ENCODE measurements at places on chromosomes 13 and 19.

DNA sequence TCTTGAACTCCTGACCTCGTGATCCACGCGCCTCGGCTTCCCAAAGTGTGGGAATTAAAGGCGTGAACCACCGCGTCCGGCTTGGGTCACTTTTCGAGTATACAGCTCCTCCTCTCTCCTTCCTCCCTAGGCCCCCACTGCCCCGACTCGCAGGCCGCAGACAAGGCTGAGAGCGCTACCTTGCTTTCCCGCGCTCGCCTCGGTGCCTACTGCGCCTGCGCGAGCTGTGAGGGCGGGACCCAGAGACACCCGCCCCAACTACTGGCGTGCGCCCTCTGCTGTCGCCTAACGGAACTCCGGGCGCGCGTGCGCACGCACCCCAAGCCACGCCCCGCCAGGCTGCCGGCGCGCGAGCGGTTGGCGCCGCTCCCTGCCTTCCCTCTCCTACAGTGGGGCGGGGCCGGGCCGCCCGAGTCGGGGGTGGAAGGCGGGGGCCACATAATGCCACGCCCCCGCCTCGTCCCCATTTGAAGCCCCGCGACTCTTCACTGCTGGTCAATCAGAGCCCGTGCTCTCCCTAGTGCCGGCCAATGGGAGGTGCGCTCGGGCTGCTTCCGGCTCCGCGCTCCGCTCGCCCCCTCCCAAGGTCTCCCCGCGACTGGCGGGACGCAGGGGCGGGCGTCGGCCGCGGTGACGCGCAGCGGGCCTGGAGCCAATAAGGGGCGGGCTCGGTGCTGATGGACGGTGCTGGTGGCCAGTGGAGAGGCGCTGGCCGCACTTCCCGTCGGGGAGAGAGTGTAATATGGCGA lies at the start of gene RAB8A:
Gene RAB8A, plus strand, starts transcription at position 730 of the 749 bp plus-strand sequence. Its CDS starts 13 bp downstream, at position 743.
- DNase-seq, result peak; percentile 97

- DNase-seq, result peak; percentile 11
These were observed 727 bp downstream of the CNMD start for GRCh38 chr13:52738719-52739467.

GRCh38 chr19:49758292-49758691 lies 4.8 kb downstream of the TSKS start:
- no peak for DNase-seq

- DNase-seq, result no peak
These were observed 6.3 kb downstream of the SMIM24 start for GRCh38 chr19:3474010-3474409.

DNA sequence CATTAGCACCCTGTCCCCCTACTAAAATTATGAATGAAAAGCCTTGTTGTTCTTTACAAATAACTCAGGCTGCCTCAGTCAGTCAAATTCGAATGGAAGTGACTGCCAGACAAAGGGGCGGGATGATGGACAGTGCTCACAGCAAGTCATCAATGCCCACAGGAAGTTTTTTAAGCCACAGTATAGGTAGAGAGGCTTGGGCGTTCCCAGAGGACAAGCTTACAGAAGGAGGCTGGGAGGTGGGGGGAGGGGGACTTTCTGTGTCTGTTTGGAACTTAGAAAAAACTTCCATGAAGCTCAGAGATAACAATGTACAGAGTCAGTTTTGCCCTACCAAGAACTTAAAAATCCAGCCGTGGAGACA lies 18.5 kb upstream of the SPRY2 start:
- DNase-seq, result no peak

- no peak for DNase-seq
These were observed 17.1 kb downstream of the ZNF823 start for GRCh38 chr19:11721681-11722080.

DNA sequence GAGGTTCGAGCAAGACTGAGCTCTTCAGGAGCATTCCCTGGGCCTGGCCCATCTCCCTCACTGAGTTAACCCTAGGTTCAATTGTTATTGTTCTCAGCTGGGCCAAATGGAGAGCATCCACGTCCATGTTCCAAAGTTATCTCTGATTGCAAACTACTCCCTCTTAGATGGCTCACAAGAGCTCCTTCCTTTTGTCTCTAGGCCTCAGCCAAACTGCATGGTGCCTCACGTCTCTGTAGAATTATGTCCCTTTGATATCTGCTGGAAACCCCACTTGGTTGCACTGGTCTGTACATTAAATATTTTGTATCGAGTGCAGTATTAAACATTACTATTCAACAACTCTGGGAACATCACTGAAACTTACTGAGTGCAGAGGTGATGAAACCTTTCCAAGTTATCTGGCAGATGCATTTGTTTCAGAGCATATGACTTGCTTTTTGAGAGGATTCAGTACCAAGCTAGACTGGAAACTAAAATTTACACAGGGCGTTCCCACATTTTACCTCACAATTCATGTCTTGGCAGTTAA lies 38.1 kb downstream of the DOCK9 start:
- no peak for DNase-seq

- no peak for DNase-seq
These were observed 38.7 kb downstream of the KCTD4 start for GRCh38 chr13:45162194-45162593.

GRCh38 chr19:18368504-18369222 lies 17.3 kb upstream of the GDF15 start:
- no peak for DNase-seq

- DNase-seq, result no peak
These were observed 27.5 kb downstream of the SLC7A9 start for GRCh38 chr19:32842061-32842460.

DNA sequence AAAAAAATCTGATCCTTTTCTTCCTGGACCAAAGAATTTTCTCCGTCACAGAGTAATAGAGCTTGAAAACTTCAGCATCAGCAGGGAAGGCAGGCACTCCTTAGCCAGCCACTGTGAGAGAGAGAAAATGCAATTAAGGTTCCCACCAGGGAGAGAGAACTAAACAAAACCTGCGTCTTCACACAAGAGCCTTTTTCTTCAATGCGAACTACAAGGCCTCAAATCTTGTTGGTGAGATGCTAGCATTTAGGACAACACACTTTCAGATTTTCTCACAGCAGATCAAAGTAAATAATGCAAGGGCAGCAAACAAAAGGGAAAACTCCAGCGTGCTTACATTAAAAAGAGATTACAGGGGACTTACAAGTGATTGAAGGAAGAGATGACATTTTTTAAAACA lies 80.1 kb downstream of the DACH1 start:
- DNase-seq, result no peak

GRCh38 chr19:48703316-48703715 lies 7.5 kb downstream of the FUT2 start:
- no peak for DNase-seq

DNA sequence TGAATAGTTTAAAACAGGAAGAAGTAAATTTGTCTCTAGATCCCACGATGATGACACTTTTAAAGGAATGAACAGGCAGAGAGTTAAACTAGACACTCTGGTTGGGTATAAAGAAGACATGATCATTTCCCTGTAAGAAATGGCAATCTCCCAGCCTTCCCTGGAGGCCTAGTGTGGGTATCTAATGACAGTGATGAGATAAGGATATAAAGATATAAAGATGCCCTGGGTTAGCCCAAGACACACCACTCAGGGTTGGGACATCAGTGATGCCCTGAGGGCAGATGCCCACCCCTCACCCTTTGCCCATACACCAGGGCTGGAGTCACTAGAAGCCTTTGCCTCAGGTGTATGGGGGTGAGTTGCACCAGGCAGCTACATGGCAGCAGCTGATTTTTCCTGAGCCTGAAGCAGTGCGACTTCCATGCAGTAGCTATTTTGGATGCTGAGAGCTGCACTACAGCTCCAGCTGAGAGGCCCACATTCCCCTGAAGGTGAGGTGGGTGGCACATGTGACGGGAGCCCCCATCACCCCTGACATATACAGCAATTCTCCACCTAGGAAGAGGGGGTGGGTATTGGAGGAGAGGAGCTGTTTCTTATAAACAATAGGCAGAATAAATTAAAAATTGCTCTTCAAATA lies 177.5 kb downstream of the NDFIP2 start:
- DNase-seq, result no peak

DNA sequence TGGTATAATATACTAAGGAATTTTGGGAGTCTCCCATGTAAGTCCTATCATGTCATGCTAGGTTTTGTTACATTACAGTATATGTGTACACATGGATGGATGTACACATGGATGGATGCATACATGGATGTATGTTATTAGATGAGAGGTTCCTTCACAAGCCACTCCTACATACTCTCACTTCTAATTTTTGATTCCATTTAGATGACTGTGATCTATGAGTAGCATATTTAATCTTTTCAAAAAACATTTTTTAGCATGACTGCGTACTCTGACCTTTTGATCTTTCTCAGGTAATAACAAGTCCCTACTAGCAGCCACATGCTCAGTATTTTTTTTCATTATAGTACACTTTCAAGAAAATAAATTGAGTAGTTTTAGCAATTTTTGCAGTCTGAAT lies 441.8 kb downstream of the SLITRK1 start:
- no peak for DNase-seq

DNA sequence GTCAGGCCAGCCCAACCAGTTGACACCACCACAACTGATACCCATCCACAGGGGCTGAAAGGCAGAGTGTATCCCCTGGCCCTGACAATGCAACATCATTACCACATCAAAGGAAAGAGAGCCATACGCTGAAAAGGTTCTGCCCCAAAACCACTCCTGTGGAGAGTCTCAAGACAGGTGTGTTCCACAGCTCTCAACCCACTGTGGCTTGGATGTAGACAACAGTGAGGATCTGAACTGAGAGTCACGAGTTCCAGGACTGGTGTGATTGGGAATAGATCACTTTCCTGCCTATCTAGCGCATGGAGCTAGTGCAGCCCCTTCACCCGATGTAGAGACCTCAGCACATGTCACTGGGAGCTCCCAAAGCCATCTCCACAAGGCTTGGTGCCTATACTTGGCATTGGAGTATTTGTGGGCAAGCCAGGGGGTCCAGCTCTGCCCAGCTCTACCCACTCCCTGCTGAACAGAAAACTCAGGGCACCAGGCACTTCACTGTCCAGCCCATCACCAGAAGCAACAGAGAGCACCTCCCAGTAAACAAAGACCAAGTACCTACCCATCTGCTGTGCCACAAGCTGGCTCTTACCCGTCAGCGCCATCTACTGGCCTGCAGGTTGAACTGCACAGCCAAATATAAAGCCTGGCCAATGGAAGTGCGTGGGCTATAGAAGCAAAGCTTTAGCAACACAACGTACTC lies 579.5 kb downstream of the UQCRFS1 start:
- DNase-seq, result no peak

DNA sequence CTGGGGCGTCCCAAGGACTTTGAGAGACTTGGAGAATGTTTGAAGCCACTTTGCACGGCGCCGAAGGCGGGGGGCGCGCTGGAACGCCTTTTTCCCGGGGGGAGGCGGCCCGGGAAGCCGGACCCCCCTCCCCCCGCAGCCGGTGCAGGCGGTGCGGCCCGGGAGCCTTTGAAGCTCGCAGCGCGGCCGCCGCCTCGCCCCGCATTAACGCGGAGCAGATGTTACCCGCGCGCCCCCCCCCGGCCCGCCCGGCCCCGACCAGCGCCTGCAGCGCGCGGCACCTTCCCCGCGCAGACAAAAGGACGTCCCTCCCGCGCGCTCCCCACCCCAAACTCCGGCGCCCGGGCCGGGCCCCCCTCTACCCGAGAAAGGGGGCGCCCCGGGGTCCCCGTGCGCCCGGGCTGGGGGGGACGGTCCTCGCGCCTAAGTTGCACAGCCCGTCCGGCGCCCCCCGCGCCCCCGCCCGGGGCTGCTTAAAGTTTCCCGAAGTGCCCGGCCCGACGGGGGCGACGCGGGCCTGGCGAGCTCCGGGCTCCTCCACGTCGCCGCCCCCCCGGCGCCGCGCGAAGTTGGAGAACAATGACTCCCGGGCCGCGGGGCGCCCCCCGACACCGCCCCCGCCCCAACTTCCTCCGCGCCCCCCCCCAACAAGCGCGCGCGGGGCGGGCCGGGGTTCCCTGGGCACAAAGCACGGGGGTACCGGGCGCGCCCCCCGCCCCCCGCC lies 685 bp downstream of the TCF3 start:
- DNase-seq, result no peak

- no peak for DNase-seq
These were observed 437.0 kb downstream of the SUCLA2 start for GRCh38 chr13:47564041-47564440.

- DNase-seq, result no peak
These were observed 85.3 kb downstream of the GADD45B start for GRCh38 chr19:2561221-2561620.

DNA sequence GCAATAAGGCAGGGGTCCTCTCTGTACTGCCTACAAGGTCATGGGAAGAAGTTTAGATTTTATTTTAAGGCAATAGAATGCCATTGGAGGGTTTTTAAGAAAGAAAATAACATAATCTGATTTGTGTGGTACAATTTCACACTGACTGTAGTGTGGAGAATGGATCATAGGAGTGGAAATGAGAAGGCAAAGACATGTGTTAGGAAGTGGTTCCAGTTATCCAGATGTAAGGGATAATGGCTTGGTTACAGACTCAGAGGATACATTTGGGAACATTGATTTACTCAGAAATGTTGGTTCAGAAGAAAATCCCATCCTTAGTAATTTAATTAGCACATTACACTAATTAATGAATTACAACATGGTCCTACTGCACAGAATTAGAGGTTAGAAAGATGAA lies 788.2 kb downstream of the SLITRK5 start:
- no peak for DNase-seq

GRCh38 chr13:93292366-93292765 lies 65.8 kb downstream of the GPC6 start:
- DNase-seq, result no peak

DNA sequence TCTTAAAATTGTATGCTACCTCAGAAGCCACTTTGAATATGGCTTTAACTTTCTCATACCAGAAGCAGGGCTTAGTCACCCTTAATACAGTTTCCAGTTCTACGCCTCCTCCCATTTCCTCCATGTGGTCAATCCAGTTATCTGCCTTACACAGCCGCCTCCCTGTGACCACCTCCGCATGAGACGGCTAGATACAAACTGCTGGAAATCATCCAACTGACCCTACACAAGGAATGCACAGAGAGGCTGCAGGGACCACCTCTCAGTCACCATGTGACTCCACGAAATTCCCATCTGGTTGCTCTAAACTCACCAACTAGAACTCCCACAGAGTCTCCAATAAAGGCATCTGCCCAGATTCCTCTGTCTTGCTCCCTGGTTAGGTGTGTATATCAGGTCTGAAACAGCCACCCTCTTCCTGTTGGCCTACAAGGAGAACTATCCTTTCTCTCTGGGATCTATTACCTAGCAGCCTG lies 6.8 kb downstream of the ZNF564 start:
- DNase-seq, result no peak

- no peak for DNase-seq
These were observed 5.0 kb upstream of the FRY start for GRCh38 chr13:32026623-32027022.

- no peak for DNase-seq
These were observed 828.1 kb downstream of the PCDH9 start for GRCh38 chr13:66402066-66402465.

- peak; percentile 63 for DNase-seq
These were observed 15.2 kb upstream of the S1PR4 start for GRCh38 chr19:3163230-3163886.

- no peak for DNase-seq
These were observed 1.0 kb downstream of the MBNL2 start for GRCh38 chr13:97223037-97223710.
